ENCODE measurements at places on chromosomes 3 and 15. TPM values are rescaled to one million over a fixed set of nuclear protein-coding genes. Genes with fewer than 3 reads are reported as not detected.
A peak's percentile ranks its signal among the peaks of the same experiment; 100 is the strongest.

The SUCNR1 gene
- total RNA-seq, result 0.14 TPM

The TRH gene
- not detected for total RNA-seq

The SLC12A1 gene
- total RNA-seq, result not detected

The CCDC54 gene
- not detected for total RNA-seq

The SCAANT1 gene
- not detected for total RNA-seq

The ZNF80 gene
- total RNA-seq, result 0.10 TPM

The P2RY14 gene
- 1.8 TPM for total RNA-seq

The RTP3 gene
- total RNA-seq, result not detected

The DISP2 gene
- total RNA-seq, result 0.83 TPM

GRCh38 chr15:27278761-27279160 lies 307.8 kb downstream of the GABRG3 start:
- H3K4me3 ChIP-seq, result no peak overlapping the region
- H3K4me1 ChIP-seq, result no peaks in the 10 kb centered on the region
- H3K27me3 ChIP-seq, result no peaks in the 10 kb centered on the region
- no peaks in the 10 kb centered on the region for H3K36me3 ChIP-seq
- H3K27ac ChIP-seq, result no peak overlapping the region
- no peak for DNase-seq

DNA sequence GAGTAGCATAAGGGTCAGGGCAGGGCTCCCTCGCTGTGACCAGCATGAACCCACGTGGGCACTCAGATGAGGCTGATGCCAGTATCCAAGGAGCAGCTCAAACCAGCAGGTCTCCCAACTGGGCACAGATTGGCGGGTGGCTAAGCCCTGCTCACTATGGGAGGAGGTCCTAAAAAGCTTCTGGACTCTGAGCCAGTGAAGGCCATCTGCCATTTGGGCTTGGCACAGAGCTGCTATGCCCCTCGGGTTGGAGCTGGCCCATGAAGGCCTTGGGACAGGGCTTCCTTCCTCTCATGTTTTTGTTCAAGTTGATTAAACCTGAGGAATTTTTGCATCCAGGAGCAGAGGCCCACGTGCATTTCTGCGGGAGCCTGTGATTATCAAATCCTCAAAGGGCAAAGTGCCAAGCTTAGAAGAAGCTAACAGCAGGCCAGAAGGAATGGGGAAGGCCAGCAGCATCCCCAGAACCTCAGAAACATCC lies 4.3 kb upstream of the STRA6 start:
- no peaks in the 10 kb centered on the region for H3K36me3 ChIP-seq
- DNase-seq, result no peak
- H3K4me3 ChIP-seq, result no peak overlapping the region

DNA sequence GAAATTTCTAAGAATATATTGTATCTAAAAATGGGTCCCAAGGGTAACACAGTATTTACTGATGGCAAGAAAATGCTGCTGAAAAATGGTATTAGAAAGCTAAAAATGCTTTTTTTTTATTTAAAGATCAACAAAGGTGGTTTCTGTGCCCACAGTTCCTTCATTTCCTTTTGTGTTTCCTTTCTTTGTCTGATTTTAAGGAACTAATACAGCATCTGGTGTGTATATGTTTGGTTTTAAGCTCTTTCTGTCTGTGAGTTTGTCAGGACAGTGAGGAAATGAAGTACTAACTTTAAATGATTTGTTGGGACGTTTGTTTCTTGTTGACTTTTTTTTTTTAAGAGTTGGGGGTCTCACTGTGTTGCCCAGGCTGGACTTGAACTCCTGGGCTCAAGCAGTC lies 38.2 kb downstream of the RASA2 start:
- H3K36me3 ChIP-seq, result no peaks in the 10 kb centered on the region
- H3K4me1 ChIP-seq, result peaks cover 17% of the 10 kb centered on the region
- DNase-seq, result no peak
- H3K4me3 ChIP-seq, result no peak overlapping the region
- no peak overlapping the region for H3K27ac ChIP-seq
- H3K27me3 ChIP-seq, result no peaks in the 10 kb centered on the region

- no peaks in the 10 kb centered on the region for H3K27me3 ChIP-seq
- H3K36me3 ChIP-seq, result no peaks in the 10 kb centered on the region
- H3K4me3 ChIP-seq, result no peak overlapping the region
- no peak for DNase-seq
- no peaks in the 10 kb centered on the region for H3K4me1 ChIP-seq
Observed at GRCh38 chr15:31811641-31812040, 218.7 kb upstream of the CHRNA7 start.

GRCh38 chr3:174397848-174398247 lies 461.3 kb upstream of the NAALADL2 start:
- H3K27me3 ChIP-seq, result no peaks in the 10 kb centered on the region
- H3K27ac ChIP-seq, result no peak overlapping the region
- no peaks in the 10 kb centered on the region for H3K4me1 ChIP-seq
- DNase-seq, result no peak
- no peak overlapping the region for H3K4me3 ChIP-seq

DNA sequence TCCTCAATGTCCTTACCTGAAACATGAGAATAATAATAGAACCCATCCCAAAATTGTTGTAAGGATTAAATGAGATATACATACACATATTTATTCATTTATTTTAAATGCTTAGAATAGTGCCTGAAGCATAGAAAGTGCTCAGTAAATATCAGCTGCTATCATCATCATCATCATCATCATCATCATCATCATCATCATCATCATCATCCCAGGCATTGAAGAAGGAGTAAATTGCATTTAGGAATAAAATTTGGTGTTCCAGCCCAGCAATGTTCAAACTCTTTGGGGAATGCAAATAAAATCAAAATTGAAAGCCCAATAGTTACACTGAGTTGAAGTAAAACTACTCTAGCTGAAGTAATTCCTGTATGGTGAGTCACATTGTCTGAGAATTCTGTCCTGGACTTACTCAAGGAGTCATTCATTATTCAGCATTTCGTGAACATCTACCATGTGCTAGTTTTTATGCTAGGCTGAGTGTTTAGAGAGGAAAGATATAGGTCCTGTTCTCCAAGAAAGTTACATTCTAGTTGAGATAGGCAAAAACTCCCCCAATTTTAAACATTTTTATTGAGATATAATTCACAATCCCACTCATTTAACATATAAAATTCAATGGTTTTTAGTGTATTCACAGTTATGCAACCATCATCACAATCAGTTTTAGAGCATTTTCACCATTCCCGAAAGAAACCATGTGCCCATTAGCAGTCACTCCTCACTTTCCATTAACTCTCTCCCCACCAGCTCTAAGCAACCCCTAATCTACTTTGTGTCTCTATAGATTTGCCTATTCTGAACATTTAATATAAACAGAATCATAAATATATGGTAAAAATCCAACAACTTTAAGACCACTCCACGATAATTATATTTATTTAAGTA lies 107.2 kb downstream of the FRMD5 start:
- H3K36me3 ChIP-seq, result no peaks in the 10 kb centered on the region
- H3K27ac ChIP-seq, result no peak overlapping the region
- no peak for DNase-seq
- H3K4me3 ChIP-seq, result no peak overlapping the region
- H3K4me1 ChIP-seq, result peaks cover 13% of the 10 kb centered on the region

- H3K4me1 ChIP-seq, result no peaks in the 10 kb centered on the region
- H3K27me3 ChIP-seq, result no peaks in the 10 kb centered on the region
- H3K27ac ChIP-seq, result no peak overlapping the region
- H3K36me3 ChIP-seq, result no peaks in the 10 kb centered on the region
- DNase-seq, result no peak
Observed at GRCh38 chr3:77227567-77227966, 187.7 kb downstream of the ROBO2 start.

- H3K36me3 ChIP-seq, result peaks cover 26% of the 10 kb centered on the region
- H3K27ac ChIP-seq, result no peak overlapping the region
- H3K27me3 ChIP-seq, result no peaks in the 10 kb centered on the region
Observed at GRCh38 chr15:66505818-66506217, 692 bp downstream of the ZWILCH start.

- H3K36me3 ChIP-seq, result no peaks in the 10 kb centered on the region
- no peak overlapping the region for H3K4me3 ChIP-seq
- no peak for DNase-seq
- no peaks in the 10 kb centered on the region for H3K27me3 ChIP-seq
Observed at GRCh38 chr3:65538101-65538500, 500.6 kb downstream of the MAGI1 start.

- H3K4me1 ChIP-seq, result peaks cover 58% of the 10 kb centered on the region
- no peak overlapping the region for H3K4me3 ChIP-seq
- no peaks in the 10 kb centered on the region for H3K27me3 ChIP-seq
Observed at GRCh38 chr3:13080591-13080990, 7.4 kb upstream of the IQSEC1 start.

- peaks cover 21% of the 10 kb centered on the region for H3K4me1 ChIP-seq
- no peaks in the 10 kb centered on the region for H3K27me3 ChIP-seq
Observed at GRCh38 chr3:136351905-136352304, 101.8 kb downstream of the PCCB start.

DNA sequence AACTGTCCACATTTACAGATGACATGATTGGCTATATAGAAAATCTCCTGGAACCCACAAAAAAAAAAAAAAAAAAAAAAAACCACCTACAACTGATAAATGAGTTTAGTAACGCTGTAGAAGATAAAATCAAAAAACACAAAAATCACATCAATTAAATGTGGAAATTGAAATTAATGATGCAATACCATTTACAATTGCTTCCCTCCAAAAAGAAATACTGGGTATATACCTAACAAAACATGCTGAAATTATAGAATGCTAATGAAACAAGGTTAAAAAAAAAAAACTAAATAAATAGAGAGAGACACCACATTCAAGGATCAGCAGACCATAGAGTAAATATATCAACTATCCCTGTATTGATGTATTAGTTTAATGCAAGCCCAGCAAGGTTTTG lies 215.7 kb downstream of the ULK4 start:
- no peak for DNase-seq
- H3K4me1 ChIP-seq, result no peaks in the 10 kb centered on the region
- no peaks in the 10 kb centered on the region for H3K27me3 ChIP-seq
- H3K27ac ChIP-seq, result no peak overlapping the region
- no peaks in the 10 kb centered on the region for H3K36me3 ChIP-seq

DNA sequence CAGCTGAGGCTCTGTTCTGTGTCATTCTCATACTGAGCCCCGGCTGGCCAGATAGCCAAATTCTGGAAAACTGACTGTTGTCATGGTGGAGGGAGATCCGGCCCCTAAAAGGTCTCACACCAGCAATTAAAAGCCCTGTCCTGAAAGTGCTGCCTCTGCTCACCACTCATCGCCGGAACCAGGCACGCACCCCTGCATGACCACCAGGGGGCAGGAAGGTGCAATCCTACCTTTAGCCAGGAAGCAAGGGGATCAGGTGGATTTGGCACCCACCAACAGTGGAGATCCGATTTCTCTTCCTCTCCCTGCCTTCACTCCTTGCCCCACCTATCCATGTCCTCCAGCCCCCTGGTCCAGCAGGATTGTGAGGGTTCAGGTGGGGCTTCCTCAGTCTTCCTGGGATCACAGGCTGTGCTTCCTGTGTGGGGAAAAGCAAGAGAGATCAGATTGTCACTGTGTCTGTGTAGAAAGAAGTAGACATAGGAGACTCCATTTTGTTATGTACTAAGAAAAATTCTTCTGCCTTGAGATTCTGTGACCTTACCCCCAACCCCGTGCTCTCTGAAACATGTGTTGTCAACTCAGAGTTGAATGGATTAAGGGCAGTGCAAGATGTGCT lies 16.1 kb upstream of the CACNA2D2 start:
- no peaks in the 10 kb centered on the region for H3K36me3 ChIP-seq
- H3K27ac ChIP-seq, result no peak overlapping the region
- peak; percentile 59 for DNase-seq
- H3K4me1 ChIP-seq, result peaks cover 24% of the 10 kb centered on the region

DNA sequence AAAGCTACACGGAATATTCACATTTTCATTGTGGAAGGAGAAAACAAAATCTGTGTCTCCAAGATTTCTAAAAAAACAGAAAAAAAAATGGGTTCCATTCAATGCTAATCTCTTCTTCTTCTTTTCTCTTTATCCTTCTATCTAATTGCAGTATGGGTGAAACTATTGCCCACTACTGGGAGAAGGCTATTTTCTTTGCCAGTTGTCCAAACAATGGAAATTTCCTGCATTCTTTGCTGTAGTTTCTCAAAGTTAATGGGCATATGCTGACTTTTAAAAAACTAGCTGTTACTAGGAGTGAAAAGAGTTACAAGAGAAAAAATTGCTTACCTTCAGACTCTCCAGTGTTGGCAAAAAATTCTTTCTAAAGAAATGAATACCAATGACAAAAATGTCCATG lies 179.3 kb upstream of the ANKRD28 start:
- H3K36me3 ChIP-seq, result no peaks in the 10 kb centered on the region
- no peaks in the 10 kb centered on the region for H3K4me1 ChIP-seq
- no peak overlapping the region for H3K27ac ChIP-seq

DNA sequence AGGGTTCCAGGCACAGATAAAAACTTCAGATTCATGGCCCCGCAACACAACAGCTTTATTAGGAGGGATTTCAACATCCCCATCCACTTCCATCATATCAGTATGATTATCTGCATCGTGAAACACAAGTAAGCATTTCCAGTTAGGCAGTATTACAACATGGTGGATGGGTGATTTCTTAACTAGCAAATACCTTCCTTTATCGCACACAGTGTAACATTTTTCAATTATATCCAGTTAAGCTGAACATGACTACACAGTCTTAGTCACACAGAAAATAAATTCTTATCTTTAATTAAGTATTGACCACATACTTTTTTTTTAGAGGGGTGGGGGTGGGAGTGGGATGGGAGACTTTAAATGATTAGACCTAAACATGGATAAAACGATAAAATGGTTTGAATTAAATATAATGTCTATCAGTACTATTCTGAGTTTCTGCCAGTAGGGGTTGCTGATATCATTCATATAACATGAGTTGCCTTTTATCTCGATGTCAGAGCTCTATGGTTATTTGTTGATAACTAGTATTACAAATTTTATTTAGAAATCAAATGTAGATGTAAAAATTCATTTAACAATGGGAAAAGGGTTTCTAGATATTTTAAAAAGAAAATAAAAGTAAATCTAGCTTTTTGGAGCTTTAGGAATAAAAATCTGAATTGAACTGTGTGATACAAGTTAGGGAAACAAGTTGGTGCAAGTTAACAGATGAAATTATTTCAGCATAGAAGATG lies 146.6 kb downstream of the TBL1XR1 start:
- no peaks in the 10 kb centered on the region for H3K36me3 ChIP-seq
- no peaks in the 10 kb centered on the region for H3K4me1 ChIP-seq
- DNase-seq, result no peak
- H3K27ac ChIP-seq, result no peak overlapping the region
- no peak overlapping the region for H3K4me3 ChIP-seq

DNA sequence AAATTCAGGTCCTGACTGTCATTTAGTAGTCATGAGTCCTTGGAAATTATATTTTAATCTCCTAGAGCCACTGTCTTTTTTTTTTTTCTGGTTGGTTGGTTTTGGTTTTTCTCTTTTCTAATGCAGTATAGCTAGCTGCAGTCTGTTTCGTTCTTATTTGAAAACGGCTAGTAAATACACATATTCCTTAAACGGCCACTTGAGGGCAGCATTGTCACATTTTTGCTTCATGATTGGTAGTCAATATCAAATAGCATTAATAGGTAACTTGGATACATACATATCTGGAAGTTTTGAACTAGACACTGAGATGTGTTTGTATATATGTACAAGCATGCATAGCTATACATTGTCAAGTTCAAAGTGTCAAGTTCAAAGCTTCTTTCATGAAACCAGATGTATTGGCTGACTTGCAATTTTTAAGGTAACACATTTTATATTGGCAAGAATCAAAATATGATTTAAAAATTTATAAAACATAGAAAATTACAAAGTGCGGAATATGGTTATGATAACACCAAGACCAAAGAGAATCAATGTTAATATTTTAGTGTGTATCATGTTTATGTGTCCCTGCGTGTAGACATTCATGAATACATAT lies 22.5 kb downstream of the GABRA5 start:
- peak; percentile 30 for DNase-seq
- no peak overlapping the region for H3K27ac ChIP-seq
- no peak overlapping the region for H3K4me3 ChIP-seq
- H3K36me3 ChIP-seq, result no peaks in the 10 kb centered on the region
